ENCODE measurements at places on chromosomes 1 and 21.

DNA sequence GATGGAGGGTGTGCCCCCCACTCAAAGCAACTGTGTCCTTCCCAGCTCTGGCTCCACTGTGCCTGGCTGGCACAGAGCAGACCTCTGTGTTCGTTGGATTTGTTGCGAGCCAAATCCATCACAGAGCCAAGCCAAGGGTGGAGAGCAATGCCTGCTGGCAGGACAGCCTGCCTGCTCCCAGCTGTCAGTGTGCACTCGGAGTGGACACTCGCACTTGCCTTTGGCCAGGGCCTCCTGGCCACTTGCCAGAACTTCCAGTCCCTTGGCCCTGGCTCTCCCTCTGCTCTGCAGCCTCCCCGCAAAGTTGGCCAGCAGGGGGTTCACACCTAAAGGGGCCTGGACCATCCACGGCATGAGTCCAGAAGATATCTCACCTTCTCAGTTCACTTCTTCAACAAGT lies 16.4 kb downstream of the HEYL start:
- no peak for DNase-seq

GRCh38 chr1:51100264-51100880 lies 1.7 kb upstream of the C1orf185 start:
- no peak for DNase-seq

GRCh38 chr1:108598340-108598739 lies 38.4 kb downstream of the EEIG2 start:
- DNase-seq: no peak

DNA sequence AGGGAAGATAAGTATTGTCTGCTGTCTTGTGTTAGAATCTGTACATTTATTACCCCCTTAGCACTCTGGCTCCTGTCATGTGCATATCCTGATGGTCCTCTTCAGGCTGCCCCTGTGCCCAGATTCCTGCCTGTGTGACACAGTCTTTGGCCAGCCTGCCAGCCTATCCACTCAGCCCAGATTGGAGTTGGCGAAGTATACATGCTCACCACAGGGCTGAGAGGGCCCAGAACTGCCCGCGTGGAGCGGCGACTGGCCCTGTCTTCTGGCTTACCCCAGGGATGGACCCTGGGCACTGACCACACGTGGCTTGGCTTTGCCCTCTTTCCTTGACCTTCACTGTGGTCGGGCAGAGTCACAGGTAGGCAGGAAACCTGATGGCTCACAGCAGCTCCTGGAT lies 11.4 kb downstream of the RNF220 start:
- DNase-seq: no peak

DNA sequence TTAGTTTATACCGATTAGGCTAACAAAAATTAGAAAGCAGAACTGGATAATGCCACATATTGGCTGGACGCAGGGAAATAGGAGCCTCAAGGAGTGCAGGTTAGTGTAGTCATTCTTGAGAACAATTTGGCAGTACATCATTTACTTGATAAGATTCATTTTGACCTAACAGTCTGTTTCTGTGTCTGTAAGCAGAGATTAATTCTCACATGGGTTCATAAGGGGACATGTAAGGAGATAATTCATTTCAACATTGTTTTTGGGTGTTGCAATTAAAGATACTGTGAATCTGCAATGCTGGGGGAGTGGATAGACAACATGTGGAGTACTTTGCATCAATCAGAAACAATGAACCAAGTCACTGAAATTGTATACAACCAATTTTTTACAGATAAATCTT lies 32.0 kb downstream of the AGO3 start:
- peak; percentile 64 for DNase-seq

DNA sequence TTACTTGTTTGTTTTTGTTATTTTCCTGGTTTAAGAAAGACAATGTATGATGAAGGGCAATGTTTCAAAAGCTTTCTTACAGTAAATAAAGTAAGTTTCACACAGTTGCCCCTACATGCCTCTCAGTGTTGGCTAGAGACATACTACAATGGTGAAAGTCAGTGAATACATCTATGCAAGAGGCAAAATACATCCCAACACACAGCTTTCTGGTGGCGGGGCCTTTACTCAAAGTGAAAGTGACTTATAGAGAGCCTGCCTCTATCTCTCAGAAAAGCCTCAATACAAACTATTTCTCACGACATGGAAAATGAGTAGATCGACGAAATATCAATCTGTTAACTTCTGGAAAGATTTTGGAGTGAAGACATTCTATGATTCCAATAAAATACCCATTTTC lies 122.3 kb downstream of the SLC30A10 start:
- DNase-seq: no peak
